ENCODE measurements at places on chromosomes 2 and 18.

DNA sequence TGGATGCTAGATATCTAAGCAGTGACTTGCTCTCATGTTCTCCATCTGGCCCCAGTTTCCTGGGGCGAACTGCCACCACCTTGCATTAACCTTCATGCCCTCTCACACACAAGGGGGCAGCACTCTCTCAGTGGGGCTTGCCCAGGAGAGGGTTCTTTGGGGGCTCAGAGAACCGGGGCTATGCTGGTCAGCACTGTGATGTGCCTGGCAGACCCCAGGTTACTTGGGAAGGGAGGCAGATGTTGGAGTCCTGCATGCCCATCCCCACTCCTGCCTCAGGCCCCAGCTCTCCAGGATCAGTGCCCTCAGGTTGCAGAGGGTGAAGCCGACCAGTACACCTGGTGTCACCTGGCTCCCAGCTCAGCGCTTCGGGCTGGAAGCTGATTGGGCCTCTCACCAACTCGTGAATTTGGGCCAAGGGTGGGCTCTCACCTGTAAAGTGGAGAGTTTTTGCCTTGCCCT is 396.2 kb upstream of the HS6ST1 start:
- no peak for DNase-seq

- no peak for DNase-seq
Measured at GRCh38 chr18:75558790-75559189, 131.3 kb upstream of the SMIM21 start.

GRCh38 chr2:106812383-106812782 is 73.6 kb downstream of the ST6GAL2 start:
- no peak for DNase-seq

DNA sequence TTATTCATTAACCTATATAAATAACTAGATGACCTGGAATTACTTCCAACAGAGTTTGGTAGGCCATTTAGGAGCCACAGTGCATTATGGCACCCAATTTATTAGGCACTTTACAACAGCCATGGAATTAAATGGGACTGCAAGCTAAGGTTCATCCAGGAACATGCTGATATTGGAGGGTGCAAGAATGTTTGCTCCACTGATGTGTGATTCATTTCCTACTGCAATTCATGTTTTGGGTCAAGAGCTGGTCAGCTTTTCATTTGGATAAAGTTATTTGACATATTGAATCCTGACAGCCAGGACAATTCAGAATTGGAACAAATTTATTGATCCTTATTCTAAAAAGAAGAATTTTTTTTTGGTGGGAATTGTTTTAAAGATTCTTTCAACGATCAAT is 11.8 kb upstream of the LYPD1 start:
- DNase-seq = no peak

DNA sequence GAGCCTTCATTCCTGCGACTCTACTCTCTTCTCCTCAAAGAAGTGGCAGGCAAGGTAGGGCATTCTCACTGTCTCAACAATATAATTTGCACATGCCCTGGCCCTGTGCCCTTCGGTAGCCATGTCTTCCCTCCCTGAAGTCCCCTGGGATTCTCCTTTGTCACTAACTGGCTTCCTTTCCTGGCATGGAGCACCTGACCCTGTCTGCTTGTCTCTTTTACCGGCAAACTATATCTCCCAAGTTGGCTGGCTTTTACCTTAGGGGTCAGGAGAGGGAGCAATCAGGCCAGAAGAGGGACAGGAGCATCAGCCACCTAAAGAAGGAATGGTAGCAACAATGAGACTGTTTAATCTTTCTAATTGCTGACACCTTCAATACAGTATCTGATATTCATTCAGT is 51.9 kb upstream of the RMDN2 start:
- DNase-seq = no peak

DNA sequence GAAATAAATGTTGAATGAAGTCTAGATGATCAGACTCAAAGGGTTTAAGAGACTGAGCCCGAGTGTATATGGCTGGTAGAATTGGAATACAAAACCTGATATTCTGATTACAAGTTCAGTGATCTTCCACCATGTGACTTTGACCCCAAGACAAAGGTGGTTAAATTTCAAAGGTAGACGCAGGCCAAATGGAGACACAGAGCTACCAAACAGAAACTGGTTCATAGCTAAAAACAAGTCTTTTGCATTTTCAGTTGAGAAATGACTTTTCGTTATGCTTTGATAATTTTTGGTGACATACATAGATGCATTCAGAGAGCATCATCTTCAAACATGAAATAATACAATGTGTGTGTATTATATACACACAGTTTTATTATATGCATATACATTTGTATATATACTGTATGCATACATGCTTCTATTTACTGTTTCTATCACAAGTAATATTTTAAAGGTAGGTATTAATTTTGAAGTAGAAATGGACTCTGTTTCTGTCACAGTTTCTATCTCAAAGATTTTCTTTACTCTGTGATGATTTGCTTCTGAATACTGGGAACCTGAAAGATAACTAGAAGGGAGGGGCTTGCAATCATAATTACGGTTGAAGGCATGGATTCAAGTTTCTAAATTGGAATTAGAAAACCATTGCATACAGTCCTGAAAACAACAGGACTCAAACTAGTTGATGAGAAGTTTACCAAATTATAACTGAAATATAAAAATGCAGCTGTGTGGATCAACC is 142.3 kb downstream of the ABCA12 start:
- no peak for DNase-seq

GRCh38 chr2:157592948-157593347 is 35.7 kb downstream of the ACVR1C start:
- no peak for DNase-seq

GRCh38 chr2:215137741-215138340 is 585 bp downstream of the ABCA12 start:
- DNase-seq = peak; percentile 75

Measured in keratinocyte (primary cell).